CD4-positive, alpha-beta T cell treated with Interleukin-4 for 4 hours (primary cell): ENCODE measurements at places on chromosomes 7 and 10.
A peak's percentile ranks its signal among the peaks of the same experiment; 100 is the strongest.

- no peak for DNase-seq
Observed at GRCh38 chr7:16838386-16838785, 33.6 kb upstream of the AGR2 start.

DNA sequence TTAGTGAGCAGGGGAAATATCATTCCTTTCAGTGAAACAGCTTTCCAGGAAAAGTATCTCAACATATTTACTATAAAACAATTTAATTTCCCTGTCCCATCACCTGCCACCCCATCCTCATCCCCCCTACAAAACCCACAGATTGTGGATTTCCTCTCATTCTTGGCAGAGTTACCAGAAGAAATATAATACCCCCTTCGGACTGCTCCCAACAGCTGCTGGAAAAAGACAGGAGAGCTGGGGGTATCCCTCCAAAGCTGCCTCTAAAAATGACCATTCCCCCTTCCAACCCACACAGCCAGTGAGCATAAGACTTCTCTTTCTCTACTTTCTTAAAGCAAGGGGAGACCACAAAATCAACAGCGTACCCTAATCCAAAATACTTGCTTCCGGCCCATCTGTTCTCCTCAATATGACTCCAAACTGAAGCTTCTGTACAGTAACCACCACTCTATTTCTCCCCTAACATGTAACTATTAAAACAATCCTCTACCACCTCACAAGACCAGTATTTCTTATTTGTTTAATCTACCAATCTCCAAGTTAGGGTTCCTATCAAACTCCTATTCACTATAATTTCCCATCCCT is 7.8 kb downstream of the FBXW4 start:
- DNase-seq = no peak

DNA sequence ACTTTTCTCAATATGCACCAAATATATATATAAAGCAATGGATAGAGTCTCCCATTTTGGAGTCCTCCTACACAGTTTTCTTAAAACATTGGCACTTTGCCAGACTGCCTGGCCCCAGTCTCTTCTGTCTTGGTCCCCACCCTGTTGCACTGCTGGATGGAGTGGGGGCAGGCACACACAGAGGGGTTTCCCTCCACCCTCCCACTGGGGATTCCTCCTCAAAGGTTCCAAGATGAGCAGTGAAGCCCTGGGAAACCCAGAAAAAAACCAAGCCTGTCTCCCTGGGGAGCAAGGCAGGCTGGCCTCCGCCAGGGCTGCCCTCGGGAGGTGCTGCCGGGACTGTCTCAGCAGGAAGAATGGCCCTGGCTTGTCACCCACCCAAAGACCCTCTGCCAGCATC is 68.0 kb downstream of the SH3PXD2A start:
- DNase-seq = no peak

DNA sequence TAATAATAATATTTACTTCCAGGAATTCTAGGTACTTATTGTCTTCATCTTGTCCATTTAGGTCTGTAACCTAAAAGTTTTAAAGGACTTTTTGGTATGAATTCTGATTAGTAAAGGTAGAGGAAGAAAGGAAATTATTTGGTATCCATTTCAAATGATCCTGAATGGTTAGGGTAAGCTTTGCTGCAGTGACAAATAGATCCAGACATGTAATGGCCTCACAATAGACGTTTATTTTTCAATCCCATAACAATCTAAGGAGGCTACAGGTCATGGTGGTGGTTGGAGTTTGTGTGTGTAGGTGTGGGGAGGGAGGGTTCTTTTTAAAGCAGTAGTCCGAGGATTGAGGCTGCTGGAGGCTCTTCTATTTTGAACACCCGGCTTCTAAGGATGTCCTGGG is 5.3 kb downstream of the FBH1 start:
- DNase-seq = no peak

GRCh38 chr7:102306916-102307677 is 20.4 kb downstream of the SH2B2 start:
- DNase-seq = peak; percentile 46

- no peak for DNase-seq
Observed at GRCh38 chr7:29485339-29486190, 78.1 kb upstream of the PRR15 start.

GRCh38 chr10:89580243-89580642 is 44.8 kb upstream of the SLC16A12 start:
- no peak for DNase-seq

DNA sequence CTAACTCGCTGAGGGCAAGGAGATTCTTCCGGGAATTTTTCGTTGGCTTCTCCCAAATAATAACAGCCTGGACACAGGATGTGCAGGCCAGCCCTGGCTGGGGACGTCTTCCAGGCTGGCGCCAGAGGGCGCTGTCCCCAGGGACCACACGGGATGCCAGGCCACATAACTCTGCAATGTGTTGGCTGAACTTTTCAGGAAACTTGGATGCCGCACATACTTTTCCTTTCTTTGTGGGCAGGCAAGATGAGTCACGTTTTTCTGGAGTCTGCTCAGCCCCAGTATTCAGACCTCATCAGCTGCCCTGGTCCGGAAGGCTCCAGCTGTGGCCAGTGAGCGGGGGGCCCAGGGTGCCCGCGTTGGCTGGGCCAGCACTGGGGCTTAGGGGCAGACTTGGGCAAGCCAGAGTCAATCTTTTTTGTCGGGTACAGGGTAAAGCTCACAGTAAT is 122.7 kb downstream of the PRKAG2 start:
- no peak for DNase-seq

DNA sequence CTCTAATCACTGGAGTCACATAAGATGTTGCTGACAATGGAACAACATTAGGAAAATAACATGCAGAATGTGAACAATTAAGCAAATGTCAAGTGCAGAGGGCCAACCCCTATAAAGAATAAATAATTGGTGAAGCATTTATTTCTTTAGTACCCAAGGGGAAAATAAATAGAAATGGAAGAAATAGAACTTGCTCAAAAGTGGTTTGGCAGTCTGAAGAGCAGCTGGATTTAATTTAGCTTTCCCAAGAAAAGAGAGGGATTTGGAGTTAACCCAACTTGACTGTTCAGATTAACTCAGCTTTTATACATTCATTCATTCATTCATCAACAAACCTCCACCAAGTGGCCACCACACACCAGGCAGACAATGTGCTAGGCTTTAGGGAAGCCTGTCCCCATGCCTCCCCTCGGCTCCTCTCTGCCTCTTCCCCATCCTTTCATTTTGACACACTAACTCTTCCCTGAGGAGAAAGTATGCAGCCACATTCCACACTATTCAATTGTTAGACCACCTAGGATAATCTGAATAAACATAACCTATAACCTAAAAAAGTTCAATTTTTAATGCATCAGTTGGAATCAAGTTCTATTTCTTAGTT is 295.5 kb downstream of the AHR start:
- no peak for DNase-seq

DNA sequence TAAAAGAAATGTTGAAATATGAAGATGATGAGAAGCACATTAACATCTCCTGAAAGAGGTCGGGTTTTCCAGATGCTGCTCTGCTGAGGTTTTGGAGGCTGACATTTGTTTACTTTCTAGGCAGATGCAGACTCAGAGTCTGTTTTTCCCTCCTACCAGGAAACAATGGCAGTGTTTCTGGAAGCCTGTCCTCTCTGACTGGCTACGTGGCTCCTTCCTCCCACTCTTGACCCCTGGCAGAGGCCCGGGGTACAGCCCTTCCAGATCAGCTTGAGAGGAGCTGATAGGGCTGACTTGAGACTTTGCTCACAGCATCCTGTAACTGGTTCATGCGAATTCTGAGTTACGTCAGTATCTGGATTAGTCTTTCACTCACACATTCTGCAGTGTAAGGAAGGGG is 41.1 kb upstream of the IL15RA start:
- no peak for DNase-seq

GRCh38 chr7:138945821-138946220 is 35.4 kb downstream of the KIAA1549 start:
- DNase-seq = no peak

DNA sequence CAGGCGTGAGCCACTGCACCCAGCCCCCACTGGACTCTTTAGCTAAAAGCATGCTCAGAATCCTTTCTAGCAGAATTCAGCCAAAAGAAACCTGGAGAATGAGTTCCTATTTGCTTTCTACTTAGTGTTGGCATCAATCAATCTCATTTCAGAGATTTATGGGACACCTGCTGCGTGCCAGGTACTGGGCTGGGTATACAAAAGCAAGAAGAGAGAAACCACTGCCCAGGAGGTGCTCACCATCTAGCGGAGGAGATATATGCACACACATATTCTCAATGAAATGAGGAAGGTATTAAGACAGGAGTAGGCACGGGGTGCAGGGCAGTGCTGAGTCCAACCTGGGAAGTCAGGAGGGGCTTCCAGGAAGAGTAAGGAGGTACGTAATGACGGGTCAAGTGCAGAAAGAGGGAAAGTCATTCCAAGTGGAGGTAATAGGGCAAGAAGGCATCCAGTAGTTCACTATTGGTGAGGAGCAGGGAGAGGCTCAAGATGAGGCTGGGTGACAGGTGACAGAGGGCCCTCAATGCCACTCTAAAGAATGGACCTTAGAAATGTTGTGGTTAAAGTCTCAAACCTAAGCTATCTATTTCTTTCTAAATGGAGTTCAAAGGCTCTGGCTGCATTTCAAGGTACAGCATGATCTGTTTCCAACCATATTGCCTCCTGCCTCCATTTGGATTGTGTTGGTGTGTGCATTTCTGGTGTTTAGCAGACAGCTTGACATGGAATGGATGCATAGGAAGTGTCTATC is 22.1 kb downstream of the ABLIM1 start:
- no peak for DNase-seq

- no peak for DNase-seq
Observed at GRCh38 chr7:39527296-39527695, 38.9 kb upstream of the YAE1 start.

- no peak for DNase-seq
Observed at GRCh38 chr7:25369786-25370185, 141.5 kb upstream of the NPVF start.

- DNase-seq = no peak
Observed at GRCh38 chr7:128154504-128154903, 86.6 kb upstream of the LEP start.

GRCh38 chr7:36291387-36292316 is 98.0 kb upstream of the ANLN start:
- peak; percentile 60 for DNase-seq

- no peak for DNase-seq
Observed at GRCh38 chr10:102473445-102474331, 22.3 kb upstream of the C10orf95 start.

- no peak for DNase-seq
Observed at GRCh38 chr10:78354101-78354500, 320.4 kb downstream of the RPS24 start.

DNA sequence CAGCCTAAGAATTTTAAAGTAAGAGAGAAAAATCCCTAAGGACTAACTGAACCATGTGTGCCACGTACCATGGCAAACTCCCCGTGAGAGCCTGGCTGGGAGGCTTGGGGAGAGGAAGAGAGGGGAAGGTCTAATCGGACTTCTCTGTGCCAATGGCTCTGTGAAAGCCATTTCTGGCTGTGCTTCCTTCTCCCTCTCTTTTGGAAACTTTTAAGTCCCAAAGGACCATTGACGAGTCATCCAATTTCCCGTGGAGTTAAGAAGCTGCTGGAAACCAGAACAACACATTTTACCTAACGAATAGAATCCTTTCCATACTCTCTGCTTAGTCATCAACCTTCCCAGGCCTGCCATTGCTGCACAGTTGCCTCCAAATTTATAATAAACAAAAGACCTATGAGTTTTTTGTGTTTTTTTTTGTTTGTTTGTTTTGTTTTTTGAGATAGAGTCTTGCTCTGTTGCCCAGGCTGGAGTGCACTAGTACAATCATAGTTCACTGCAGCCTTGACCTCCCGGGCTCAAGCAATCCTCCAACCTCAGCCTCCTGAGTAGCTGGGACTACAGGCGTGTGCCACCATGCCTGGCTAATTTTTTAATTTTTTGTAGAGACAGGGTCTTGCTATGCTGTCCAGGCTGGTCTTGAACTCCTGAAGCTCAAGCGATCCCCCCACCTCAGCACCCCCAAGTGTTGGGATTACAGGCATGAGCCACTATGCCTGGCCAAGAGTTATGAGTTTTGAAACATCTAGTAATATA is 13.2 kb downstream of the LAMB1 start:
- no peak for DNase-seq

- no peak for DNase-seq
Observed at GRCh38 chr10:226018-226417, 90.8 kb downstream of the ZMYND11 start.

DNA sequence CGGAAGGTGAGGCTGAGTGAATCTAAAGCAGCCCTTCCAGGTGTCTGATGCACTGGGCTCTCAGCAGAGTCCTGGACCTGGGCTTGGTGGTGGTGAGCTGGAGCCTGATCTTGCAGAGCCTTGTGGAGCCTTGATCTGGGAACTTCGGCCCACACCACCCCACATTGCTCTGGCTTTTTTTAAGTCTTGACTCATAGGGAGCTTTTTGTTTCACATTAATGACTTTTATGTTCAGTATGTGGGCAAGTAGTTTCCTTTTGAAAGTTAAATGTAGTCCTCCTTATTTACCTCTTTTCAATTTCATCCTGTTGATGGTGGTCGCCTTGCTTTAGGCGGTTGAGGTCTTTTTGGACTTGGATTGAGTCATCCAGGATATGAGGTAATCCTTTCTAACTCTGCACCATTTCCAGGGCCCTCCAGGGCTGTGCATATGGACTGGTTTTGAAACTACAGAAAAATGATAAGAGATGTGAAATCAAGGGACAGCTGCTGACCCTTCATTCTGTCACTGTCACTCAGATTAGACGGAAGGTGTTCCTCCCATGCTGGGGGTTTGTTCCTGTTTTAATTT is 2.9 kb upstream of the NRAP start:
- DNase-seq = no peak

- no peak for DNase-seq
Observed at GRCh38 chr7:98286701-98287485, 5.4 kb downstream of the BRI3 start.

GRCh38 chr10:115653473-115653872 is 560.3 kb downstream of the ATRNL1 start:
- DNase-seq = no peak

DNA sequence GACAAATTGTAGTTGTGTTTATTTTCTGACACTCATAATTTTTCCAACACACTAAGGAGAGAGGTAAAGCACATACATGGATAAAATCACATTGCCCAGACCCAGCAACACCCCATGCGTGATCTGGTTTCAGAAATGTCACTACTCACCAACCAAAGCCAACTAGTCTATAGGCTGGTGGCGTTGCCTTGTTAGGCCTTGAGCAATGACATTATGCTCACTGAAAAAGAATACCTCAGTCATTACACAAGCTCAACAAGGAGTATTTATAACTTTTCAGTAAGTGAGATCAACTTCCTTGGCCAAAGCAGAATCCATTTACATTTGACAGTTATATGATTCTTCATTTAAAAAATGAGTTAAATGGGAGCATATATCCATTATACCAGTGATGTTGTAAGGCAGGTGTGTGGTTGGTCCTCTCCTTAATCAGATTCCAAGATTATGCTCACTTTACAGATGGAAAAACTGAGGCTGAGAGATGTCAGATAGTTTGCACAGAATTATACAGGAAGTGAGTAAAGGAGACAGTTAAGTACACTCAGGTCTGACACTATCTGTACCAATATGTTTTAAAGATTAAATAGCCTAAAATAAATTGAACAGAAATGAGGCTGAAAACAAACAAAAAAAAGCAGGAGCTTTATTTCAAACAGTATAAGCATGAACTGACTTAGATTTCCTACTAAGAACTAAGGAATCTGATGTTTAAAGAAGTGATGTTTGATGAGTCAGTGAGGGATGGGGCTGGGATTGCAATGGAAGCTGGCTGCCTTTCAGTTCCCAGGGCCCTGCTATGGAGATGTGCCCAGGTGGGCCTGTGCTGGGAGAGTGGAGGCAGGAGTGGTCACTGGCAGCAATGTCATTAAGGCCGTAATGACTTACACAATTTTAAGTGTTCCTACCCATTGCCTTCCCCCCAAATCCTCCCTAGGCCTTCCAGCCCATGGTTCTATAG is 118.3 kb downstream of the RAPGEF5 start:
- no peak for DNase-seq
